ENCODE measurements at places on chromosomes 5 and 9. TPM values are rescaled to one million over a fixed set of nuclear protein-coding genes. Genes with fewer than 3 reads are reported as not detected.

DNA sequence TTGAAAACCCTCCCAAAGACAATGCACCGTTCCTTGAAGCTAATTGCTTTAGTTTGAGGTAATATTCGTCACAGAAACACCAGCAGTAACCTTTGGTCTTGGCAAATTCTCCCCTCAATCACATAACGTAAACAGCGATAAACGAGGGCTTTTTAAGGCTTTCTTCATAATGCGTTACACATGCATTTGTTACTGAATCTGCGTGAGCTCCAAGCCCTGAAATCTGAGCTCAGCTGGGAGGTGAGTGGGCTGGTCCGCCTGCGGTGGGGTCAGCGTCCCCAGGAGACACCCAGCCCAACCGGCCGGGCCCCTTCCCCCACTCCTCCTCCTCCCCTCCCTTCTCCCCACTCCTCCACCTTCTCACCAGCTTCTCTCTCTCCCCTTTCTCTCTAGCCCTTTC lies 91.1 kb downstream of the BARX1 start:
- H3K4me3 ChIP-seq: no peak overlapping the region
- no peak overlapping the region for H3K27ac ChIP-seq
- peaks cover 25% of the 10 kb centered on the region for H3K27me3 ChIP-seq

DNA sequence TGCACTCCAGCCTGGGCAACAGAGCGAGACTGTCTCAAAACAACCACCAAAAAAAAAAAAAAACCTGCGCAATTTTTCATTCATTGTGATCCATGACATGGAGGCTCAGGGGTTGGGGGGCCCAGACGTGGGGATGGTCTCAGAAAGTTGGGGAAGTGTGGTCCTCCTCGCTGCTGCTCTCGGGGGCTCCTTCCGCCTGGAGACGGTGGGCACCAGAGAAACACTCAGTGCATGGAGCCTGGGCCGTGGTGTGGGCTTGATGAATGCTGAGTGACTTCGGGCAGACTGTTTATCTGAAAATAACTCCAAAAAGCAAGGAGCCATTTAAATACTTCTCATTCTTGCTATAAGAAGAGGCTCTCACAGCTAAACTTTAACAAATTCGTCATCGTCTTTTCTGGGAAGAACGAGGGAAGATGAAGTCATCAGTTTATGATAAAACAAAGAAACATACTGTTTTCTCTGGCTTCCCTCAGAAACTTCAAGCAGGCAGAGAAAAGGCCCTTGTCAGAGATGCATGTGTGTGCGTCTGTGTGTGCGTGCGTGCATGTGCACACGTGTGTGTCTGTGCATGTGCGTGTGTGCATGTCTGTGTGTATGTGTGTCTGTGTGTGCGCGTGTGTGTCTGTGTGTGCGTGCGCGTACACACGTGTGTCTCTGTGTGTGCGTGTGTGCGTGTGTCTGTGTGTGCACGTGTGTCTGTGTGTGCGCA lies 35.0 kb downstream of the RASGEF1C start:
- no peaks in the 10 kb centered on the region for H3K4me1 ChIP-seq
- no peak overlapping the region for H3K4me3 ChIP-seq
- H3K27me3 ChIP-seq: no peaks in the 10 kb centered on the region

DNA sequence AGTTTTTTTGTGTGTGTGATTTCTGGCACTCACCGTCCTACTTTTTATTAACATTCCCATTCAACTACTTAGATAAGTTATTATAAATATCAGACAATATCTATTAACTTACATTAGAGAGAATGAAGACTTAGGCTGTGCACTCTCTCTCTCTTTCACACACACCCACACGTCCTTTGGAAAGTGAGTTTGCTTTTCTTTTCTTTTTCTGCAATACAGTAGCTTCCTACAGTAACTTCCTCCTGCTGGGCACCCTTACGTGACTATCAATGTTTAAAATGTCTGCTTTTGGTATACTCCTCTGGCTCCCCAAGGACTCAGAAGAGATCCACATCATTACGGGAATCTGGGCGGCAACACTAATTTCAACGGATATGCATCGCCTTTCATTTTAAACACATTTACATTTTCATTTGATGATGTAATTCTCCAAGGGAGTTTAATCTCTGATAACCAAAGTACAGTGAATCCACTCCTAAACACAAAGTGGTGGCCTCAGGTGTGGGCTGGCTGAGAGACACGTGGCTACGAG lies 179.5 kb downstream of the MAPKAP1 start:
- peaks cover 15% of the 10 kb centered on the region for H3K4me1 ChIP-seq
- H3K36me3 ChIP-seq: no peaks in the 10 kb centered on the region
- H3K27me3 ChIP-seq: no peaks in the 10 kb centered on the region
- no peak overlapping the region for H3K27ac ChIP-seq
- no peak overlapping the region for H3K4me3 ChIP-seq

GRCh38 chr9:129761293-129761900 lies 8.6 kb upstream of the PTGES start:
- no peaks in the 10 kb centered on the region for H3K36me3 ChIP-seq
- peaks cover 11% of the 10 kb centered on the region for H3K4me1 ChIP-seq
- no peak overlapping the region for H3K4me3 ChIP-seq

The BARHL1 gene
- total RNA-seq: not detected

The SLC22A4 gene
- total RNA-seq: 0.22 TPM

GRCh38 chr9:134548618-134549017 lies 93.0 kb upstream of the COL5A1 start:
- no peaks in the 10 kb centered on the region for H3K36me3 ChIP-seq
- H3K4me3 ChIP-seq: no peak overlapping the region

The DMRTA1 gene
- not detected for total RNA-seq

- no peak for DNase-seq
- H3K4me3 ChIP-seq: no peak overlapping the region
- H3K27me3 ChIP-seq: peaks cover 2% of the 10 kb centered on the region
- no peaks in the 10 kb centered on the region for H3K36me3 ChIP-seq
- H3K27ac ChIP-seq: no peak overlapping the region
Observed at GRCh38 chr9:73179589-73179988, 27.9 kb downstream of the ANXA1 start.

- H3K27me3 ChIP-seq: peaks cover 15% of the 10 kb centered on the region
- no peak overlapping the region for H3K27ac ChIP-seq
- peaks cover 13% of the 10 kb centered on the region for H3K4me1 ChIP-seq
- H3K4me3 ChIP-seq: peak overlapping the region; percentile 30
Observed at GRCh38 chr9:133238272-133238850, 29.3 kb upstream of the OBP2B start.

The HMCN2 gene
- total RNA-seq: not detected

- no peaks in the 10 kb centered on the region for H3K27me3 ChIP-seq
- H3K36me3 ChIP-seq: peaks cover 23% of the 10 kb centered on the region
- H3K27ac ChIP-seq: no peak overlapping the region
- DNase-seq: no peak
- peaks cover 56% of the 10 kb centered on the region for H3K4me1 ChIP-seq
Observed at GRCh38 chr9:93122721-93123221, 11.3 kb downstream of the NINJ1 start.

DNA sequence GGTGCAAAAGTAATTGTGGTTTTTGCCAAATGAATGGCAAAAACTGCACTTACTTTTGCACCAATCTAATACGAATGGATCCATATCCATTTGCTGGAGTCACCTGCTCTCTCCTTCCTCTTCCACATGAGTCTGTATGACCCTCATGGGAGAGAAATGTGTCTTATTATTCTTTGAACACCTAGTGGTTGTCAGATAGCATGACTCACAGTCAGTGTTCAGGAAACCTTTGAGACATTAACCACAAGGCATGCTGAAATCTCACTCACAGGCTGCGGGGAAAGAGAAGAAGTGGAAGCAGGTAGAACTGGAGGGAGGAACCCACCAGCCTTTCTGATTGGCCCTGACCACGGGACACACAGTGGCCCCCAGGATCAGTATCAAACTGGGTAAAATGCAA lies 222.8 kb upstream of the KLF4 start:
- H3K27me3 ChIP-seq: no peaks in the 10 kb centered on the region
- H3K36me3 ChIP-seq: no peaks in the 10 kb centered on the region
- H3K27ac ChIP-seq: no peak overlapping the region
- DNase-seq: no peak

GRCh38 chr5:135447298-135447929 lies at the start of gene DCANP1:
TSS of gene DCANP1 (minus strand) at chr5:135447348. CDS start at chr5:135447108, 240 bp downstream.
- no peak for DNase-seq
- no peaks in the 10 kb centered on the region for H3K4me1 ChIP-seq
- H3K27ac ChIP-seq: no peak within 1 kb of the TSS
- H3K4me3 ChIP-seq: no peak within 1 kb of the TSS

The SPINK4 gene
- total RNA-seq: not detected

DNA sequence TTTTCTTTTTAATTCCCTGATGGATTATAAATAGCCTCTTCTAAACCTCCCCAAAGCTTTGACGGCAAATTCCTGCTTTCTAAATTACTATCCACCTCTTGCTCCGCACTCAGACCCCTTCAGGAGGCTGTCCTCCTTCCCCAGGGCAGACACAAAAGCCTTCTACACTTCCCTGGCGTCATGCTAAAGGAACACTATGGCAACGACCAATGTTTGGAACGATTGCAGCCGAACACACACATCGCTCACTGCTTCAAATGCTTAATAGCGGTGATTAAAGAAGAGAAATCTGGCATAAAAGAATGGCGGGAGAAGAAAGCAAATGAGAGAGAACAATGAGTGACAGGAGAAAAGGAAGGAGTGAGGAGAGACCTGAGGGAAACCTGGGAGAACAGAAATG lies 297.3 kb downstream of the MLLT3 start:
- no peaks in the 10 kb centered on the region for H3K36me3 ChIP-seq
- H3K27ac ChIP-seq: no peak overlapping the region
- DNase-seq: no peak
- no peak overlapping the region for H3K4me3 ChIP-seq
- no peaks in the 10 kb centered on the region for H3K27me3 ChIP-seq
- peaks cover 43% of the 10 kb centered on the region for H3K4me1 ChIP-seq

- H3K4me1 ChIP-seq: no peaks in the 10 kb centered on the region
- no peaks in the 10 kb centered on the region for H3K36me3 ChIP-seq
- H3K27ac ChIP-seq: no peak overlapping the region
Observed at GRCh38 chr5:126000507-126000906, 422.7 kb upstream of the GRAMD2B start.

GRCh38 chr9:129972816-129973215 lies 70.2 kb downstream of the FNBP1 start:
- no peaks in the 10 kb centered on the region for H3K27me3 ChIP-seq
- H3K36me3 ChIP-seq: peaks cover 74% of the 10 kb centered on the region
- H3K4me1 ChIP-seq: no peaks in the 10 kb centered on the region
- no peak overlapping the region for H3K27ac ChIP-seq
- H3K4me3 ChIP-seq: no peak overlapping the region
- DNase-seq: no peak

The SPAG8 gene
- 1.3 TPM for total RNA-seq

DNA sequence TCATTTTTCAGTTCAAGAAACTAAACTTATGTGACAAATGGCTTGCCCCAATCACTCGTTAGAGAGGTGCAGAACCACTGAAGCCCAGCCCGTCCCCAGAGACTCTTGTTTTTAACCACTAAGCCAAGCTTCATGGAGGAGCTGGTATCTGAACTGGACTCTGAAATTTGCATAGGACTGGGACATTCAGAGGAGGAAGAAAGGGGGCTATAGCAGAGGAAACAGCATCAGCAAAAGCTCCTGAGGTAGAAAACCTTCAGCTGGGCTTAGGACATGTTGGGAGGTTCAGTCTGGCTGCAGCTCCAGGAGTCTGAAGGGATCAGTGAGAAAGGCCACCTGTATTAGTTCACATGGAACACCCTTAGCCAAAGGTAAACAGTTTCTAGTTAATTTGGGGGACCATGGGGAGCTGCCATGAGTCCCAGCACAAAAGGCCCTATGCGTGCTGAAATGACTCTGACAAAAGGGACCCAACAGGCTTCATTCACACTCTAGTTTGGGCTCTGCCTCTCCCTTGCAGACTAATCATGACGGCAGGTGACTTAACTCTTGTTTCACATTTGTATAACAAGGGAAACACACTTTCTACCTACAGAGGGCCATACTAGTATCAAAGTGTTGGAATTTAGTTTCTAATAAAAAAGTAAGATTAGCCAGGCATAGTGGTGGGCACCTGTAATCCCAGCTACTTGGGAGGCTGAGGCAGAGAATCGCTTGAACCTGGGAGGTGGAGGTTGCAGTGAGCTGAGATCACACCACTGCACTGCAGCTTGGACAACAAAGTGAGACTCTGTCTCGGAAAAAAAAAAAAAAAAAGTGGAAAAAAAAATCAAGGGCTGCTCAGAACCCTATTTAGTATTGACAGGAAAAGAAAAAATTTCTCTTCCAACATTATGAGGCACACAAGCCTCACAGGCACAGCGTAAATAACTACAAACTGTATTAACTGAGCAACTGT lies 10.2 kb downstream of the FBXO10 start:
- no peaks in the 10 kb centered on the region for H3K27me3 ChIP-seq
- H3K27ac ChIP-seq: no peak overlapping the region
- H3K36me3 ChIP-seq: no peaks in the 10 kb centered on the region
- H3K4me3 ChIP-seq: no peak overlapping the region
- H3K4me1 ChIP-seq: no peaks in the 10 kb centered on the region
- DNase-seq: no peak

DNA sequence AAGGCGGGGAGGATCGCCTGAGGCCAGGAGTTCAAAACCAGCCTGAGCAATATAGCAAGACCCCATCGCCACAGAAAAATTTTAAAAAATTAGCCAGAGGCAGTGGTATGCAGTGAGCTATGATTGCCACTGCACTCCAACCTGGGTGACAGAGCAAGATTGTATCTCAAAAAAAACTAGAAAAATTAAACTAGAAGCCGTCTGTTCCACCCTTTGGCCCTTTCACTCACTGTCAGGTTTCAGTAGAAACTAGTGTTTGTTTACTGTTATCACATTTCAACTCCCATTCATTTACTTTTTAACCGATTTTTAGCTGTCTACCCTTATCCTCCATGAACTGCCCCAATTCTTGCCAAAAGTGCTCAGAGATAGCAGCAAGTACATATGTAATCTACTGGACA lies 8.3 kb downstream of the UGCG start:
- peaks cover 70% of the 10 kb centered on the region for H3K4me1 ChIP-seq
- no peak for DNase-seq
- no peaks in the 10 kb centered on the region for H3K36me3 ChIP-seq
- no peak overlapping the region for H3K27ac ChIP-seq
- H3K27me3 ChIP-seq: no peaks in the 10 kb centered on the region

DNA sequence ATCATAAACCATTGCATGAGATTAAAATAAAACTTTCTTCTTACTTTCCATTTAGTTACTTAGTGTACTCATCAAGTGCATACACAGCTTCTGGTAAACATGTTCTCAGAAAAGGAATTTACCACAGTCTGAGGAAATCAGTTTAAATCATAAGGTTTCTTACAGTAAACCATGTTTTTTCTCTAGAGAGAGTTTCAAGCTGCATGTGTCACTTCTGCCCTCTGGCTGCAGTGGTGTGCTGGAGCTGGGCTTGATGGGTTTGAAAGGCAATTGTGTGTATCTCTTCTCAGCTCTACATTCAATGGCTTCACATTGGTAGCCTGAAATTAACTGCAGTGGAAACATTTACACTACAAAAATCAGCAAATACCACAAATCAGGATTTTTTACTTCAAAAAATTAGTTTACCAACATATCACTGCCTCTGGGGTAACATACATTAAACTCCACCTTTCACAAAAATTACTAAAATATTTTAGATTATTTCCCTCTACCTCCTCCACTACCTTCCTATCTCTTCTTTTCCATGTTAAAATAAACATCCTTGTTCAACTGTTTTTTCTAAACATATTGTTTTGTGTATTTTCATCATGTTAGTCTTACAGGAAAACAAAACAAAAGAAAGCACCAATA lies 414.3 kb downstream of the ANXA1 start:
- no peak overlapping the region for H3K27ac ChIP-seq
- H3K4me1 ChIP-seq: no peaks in the 10 kb centered on the region
- H3K36me3 ChIP-seq: no peaks in the 10 kb centered on the region
- H3K27me3 ChIP-seq: no peaks in the 10 kb centered on the region
- H3K4me3 ChIP-seq: no peak overlapping the region

The RASGRF2 gene
- total RNA-seq: 21.9 TPM
